ENCODE measurements at places on chromosomes 6 and 20.

- no peak for DNase-seq
These were observed 7.4 kb downstream of the OSER1 start for GRCh38 chr20:44203161-44203560.

DNA sequence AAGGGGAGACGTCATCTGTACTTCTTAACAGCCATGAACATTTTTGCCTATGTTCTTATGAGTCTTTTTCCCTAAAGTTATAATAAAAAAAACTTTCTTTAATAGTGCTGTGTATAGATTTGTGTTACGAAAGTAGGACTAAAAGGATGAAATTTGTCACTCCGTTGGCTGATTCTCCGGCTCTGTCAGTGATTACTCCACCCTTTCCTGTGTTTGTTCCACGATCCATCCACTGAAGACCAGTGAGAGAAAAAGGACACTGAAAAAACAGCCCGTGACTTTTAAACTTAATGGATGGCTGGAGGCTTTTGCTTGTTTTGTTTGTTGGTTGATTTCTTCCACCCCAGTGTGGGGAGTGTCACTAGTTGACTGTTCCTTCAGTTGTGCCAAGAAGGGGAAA lies 232.0 kb upstream of the NOX3 start:
- DNase-seq = no peak

GRCh38 chr6:150267686-150268561 lies 100.9 kb upstream of the IYD start:
- DNase-seq = peak; percentile 83

DNA sequence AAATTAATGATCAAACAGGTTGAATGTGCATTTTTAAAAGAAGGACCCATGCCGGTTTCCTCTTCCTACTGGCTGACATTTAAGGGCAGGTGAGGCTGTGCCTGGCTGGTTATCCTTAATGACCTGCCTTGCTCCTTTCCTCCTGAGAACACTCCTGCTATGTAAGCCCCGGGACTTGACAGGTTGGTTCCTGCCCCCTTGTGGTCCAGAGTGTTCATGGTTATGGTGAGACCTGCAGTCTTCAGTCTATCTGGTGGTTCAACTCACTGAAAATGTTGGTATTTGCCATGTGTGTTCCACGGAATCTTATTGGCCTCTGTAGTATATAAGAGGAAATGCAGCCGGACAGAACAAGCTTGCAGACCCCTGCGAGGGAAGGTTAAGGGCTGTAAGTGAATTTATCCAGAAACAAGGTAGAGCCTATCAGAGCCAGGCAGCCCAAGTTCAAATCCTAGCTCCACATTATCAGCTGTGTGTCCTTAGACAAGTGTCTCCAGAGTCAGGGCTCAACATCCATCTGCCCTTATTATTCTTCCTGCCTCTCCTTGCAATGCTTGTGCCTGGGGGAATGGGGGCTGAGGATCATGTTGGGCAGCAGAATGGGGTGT lies 5.2 kb upstream of the BPIFA3 start:
- peak; percentile 39 for DNase-seq

- peak; percentile 41 for DNase-seq
These were observed 262.3 kb downstream of the UTRN start for GRCh38 chr6:144547409-144547808.
